IPS-NIHi11 (cell line): ENCODE measurements at places on chromosomes 11 and 22.
A peak's percentile ranks its signal among the peaks of the same experiment; 100 is the strongest.

- DNase-seq = no peak
Observed at GRCh38 chr11:76946223-76946622, 85.5 kb downstream of the ACER3 start.

GRCh38 chr11:9017773-9018172 lies 14.0 kb upstream of the NRIP3 start:
- no peak for DNase-seq

- no peak for DNase-seq
Observed at GRCh38 chr11:4027746-4028145, 66.9 kb upstream of the RRM1 start.

DNA sequence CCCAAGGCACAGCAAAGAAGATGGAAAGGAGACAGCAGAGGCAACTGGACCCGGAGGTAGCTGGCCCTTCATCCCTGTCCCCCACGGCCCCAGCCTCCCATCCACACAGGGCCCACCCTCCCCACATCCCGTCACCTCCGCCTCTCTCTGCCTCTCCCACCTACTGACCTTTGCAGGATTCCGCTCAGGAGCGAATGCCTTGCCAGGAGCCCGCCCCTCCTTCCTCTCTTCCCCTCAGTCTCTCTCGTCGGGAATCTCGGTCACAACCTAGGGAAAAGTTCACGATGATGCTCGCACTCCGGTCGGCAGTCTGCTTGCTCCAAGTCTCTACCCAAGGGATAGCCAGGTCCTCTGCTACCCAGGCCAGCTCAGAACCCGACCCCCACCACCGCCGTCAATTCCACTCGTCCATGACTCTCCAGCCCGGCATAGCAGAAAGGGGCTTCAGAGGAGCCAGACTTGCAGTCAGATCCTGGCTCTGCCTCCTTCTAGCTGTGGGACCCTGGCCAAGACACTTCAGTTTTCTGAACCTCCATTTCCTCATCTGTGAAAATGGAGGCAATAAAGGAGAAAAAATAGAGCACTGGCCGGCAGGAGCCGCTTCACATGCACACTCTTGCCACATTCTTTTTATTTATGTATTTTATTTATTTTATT lies 10.2 kb downstream of the AHNAK start:
- no peak for DNase-seq

- DNase-seq = peak; percentile 51
Observed at GRCh38 chr11:16881074-16881709, 133.0 kb downstream of the PLEKHA7 start.

- no peak for DNase-seq
Observed at GRCh38 chr11:72773291-72773690, 20.6 kb downstream of the STARD10 start.

DNA sequence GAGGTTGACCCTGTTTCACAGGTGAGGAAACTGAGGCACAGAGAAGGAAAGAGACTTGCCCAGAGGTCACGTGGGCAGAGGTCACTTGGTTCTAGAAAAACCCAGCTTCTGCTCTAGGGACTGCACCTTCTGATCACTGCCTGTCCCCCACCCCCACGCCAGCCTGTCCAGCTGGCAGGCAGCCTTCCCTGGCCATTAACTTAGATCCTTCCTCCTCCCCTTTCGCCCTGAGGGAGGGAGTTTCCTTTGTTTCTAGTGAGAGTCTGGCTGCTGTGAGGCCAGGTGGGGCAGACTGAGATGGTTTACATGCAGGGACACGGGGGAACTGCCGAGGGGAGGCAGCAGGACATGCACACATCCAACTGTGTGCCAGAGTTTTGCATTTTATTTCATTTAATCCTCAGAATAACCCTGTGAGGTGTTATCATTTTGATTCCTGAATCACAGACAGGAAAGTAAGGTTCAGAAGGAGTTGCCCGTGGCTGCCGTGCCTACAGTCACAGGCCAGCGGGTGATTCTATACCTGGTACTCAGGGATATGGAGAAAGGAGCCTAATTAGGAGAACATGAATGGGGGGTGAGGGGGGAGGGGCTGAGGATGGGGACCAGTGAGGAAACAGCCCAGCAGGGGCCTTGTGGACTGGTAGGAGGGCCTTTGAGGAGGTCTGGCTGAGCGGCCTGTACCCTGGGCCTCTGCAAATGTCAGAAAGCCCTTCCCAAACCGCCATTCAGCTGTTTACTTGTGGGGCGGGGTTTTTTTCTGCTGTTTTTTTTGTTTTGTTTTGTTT lies 3.4 kb downstream of the FAM83F start:
- DNase-seq = peak; percentile 78

GRCh38 chr11:129370715-129371114 lies 4.9 kb upstream of the BARX2 start:
- no peak for DNase-seq

GRCh38 chr11:129252621-129253020 lies 60.5 kb upstream of the ARHGAP32 start:
- DNase-seq = peak; percentile 66

DNA sequence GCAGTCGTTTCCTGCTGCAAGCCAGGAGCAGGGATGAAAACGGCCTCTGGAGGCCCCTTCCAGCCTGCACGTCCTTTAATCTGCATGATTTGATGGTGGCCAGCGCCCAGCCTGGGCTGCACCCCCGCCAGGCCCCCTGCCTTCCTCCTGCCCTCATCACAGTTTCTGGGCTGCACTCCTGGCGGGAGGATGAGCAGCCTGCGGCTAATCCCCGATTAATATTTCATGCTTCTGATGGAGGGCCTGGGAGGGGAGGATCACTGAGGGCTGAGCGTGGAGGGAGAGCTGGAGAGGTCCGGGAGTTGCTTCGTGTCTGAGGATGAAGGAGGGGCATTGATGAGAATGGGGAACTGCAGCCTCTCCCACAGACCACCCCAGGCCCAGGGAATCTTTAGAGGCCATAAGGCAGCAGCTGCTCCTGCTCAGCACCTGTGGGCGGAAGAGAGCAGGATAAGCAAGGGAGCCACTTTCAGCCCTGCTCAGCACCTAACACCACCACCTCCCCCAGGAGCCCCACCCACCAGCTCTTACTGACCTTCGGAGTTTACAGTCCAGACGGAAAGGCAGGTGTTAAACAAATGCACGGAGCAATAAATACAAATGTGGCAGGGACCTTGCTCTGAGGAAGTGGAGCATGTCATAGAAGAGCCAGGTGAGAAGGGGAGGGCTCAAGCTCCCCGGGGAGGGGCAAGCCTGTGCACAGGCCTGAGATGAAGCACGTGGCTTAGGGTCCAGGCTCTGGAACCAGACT lies 135.0 kb upstream of the NECTIN1 start:
- DNase-seq = peak; percentile 54

DNA sequence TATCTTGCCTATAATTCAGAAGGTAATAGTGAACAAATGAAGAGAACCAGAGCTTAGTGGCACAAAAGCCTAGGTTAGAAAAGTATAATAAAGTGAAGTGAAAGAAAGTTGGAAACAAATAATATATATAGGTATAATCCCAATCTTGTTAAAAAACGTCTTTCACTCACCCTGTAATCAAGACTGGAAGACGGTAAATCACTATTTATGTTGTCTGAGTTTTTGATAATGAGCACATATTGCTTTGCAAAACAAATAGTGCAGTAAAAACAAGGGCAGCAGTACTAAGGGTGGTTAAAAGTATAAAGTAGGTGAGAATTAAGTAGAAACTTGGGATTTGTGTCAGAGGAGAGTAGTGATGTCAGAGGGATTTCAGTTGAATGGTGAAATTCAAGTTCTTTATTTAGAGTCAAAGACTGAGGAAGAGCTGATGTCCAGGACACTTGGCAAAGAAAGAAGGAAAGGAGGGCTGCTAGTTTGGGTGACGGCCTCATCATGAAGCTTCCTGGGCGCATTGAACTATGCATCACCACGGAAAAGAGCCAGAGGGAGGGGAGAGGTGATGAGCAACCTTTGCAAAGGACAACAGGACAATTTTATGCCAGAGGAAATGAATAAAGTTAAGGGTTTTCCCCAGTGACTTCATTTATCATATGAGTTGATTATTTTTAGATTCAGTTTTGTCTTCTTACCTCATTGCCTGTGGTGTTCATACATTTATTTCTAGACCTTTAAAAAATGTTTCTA lies 11.4 kb downstream of the NCAM1 start:
- DNase-seq = no peak

DNA sequence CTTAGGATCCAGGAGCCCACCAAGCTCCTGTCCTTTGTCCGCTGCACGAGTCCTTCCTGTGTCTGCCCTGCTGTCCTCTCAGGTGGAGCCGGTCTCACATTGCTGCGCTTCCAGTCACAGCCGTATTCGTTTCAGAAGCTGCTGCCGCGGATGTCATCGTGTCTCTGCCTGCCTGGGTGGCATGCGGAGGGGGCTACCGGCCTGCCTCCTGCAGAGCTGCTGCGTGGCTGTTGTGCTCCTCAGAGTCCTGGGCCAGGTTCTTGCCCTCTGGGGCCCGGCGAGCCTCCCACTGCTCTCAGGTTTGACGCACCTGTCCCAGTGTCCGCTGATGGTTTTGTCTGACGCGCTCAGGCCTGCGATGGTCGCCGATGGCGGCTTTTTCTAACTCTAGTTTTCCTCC lies 254.2 kb downstream of the TBC1D22A start:
- no peak for DNase-seq

DNA sequence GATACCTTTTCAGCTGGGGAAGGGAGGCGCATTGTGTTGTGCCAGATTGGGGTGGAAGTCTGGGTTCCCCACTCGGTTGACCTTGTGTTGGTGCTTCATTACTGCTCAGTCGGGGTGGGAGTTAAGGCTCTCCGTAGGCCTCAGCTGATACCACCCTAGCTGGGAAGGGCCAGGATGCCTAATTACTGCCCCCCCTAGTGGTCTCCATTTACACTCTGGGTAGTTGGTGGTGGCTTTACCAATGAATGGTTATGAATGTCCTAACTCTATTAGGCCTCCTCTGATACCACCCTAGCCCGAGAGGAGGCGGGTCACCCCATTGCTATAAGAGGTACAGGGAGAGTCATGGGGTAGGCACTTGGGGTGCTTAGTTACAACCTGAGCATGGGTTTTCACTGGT lies 27.5 kb upstream of the HIKESHI start:
- DNase-seq = peak; percentile 54

GRCh38 chr22:40997520-40997919 lies 46.3 kb downstream of the RBX1 start:
- no peak for DNase-seq

GRCh38 chr11:79663017-79663416 lies 222.2 kb upstream of the TENM4 start:
- DNase-seq = no peak

GRCh38 chr22:35172442-35172841 lies 84.9 kb upstream of the HMGXB4 start:
- no peak for DNase-seq

DNA sequence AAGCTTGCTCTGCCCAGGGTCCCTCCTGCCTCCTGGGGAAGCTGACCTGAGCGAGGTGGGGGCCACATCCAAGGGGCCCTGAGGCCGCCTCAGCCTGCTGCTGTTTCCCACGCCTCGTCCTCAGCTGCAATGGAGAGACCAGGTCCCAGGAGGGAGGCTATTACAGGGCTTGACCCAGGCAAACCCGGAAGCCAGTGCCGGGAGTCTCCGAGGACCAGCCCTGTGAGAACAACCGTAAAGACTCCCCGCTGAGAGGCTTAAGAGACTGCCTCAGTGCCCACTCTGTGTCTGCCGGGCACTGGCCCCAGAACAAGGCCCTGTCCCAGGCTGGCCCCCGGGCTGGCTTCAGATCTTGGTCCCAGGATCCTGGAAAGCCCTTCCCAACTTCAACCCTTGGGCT lies 124.3 kb upstream of the FGF3 start:
- no peak for DNase-seq

DNA sequence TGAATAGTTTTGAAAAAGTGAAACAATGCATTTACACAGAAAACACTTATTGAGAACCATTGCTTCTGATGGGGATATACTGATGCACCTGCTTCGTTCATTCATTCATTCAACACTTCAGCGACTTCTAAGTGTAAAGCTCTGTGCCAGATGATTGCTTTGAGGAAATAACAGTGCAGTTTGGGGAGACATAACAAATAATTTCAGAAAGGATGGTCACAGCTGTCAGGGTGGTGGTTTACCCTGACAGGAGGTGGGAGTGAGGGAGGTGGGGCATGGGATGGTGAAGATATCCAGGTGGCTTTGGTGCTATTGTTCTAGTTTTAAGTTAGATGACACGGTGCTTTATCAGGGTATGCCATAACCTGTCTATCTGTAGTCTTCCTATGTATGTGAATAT lies 344.1 kb downstream of the LARGE1 start:
- DNase-seq = no peak
